Activated naive CD4-positive, alpha-beta T cell treated with Interleukin-2 at 50 U/mL for 16 hours (primary cell): ENCODE measurements at places on chromosomes 5 and 9.

DNA sequence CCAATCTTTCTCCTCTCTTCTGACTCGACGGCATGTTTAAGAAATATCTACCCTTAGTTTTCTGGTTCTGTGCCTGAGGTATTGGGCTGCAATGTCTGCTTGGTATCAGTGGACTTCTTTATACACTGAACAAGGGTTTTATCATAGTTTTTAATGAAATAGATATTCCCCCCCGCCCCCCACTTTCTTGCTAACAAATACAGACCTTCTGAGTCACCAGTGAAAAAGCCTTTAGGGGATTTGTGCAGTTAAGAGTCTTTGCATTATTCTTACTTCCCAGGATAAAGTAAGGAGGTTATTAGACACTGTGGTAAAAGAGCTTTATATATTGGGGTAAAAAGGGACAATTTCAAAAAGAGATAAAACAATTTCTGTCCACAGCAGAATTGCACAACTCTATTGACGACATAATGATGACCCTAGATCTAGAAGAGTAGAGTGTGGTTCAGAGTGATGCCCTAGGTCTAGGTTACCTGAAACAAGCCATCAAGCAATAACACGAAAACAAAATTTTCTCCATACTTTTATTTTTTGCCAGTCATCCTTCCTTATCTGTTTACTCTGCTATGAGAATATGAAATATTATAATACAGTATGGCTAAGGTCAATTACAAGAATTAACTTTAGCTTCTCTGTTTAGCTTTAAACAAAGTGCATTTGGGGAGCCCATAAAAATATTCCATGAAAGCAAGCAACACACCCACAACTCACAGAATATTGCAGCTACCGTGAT, 110.7 kb downstream of the PLK2 start:
- DNase-seq: no peak

GRCh38 chr5:52789851-52790250, 2.1 kb downstream of the ITGA1 start:
- DNase-seq: no peak

GRCh38 chr5:72066705-72067107, 40.6 kb upstream of the MAP1B start:
- DNase-seq: no peak

GRCh38 chr9:113875459-113876150, 504 bp upstream of the ZNF618 start:
- no peak for DNase-seq

- no peak for DNase-seq
These were observed 2.0 kb upstream of the SPINK9 start for GRCh38 chr5:148333262-148333849.

- no peak for DNase-seq
These were observed 99.6 kb downstream of the APBA1 start for GRCh38 chr9:69572611-69573010.

DNA sequence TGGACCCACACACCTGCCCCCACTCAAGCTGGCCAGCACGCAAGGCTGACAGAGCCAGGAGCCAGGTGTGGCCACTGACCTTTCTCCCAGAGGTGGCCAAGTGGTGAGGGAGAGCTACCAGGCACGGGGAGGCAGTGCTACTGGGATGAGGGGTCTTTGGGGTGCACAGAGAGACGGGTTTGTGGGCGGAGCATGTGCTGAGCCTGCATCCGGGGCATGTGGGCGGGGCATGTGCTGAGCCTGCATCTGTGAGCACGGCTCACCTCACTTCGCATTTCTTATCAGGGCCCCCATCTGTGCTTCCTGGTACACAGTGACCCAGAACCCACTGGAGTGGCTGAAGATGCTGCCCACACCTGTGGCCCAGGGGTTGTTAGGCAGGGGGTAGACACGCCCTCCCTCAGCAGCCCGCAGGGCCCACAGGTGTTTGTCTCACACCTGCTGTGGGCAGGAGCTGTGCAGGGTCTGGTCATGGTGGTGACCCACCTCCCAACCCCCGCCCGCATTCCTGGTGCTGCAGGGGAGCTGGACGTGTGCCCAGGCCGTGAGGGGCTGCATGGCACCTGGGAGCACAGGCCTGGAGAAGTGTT, 21.5 kb downstream of the CCDC187 start:
- no peak for DNase-seq

DNA sequence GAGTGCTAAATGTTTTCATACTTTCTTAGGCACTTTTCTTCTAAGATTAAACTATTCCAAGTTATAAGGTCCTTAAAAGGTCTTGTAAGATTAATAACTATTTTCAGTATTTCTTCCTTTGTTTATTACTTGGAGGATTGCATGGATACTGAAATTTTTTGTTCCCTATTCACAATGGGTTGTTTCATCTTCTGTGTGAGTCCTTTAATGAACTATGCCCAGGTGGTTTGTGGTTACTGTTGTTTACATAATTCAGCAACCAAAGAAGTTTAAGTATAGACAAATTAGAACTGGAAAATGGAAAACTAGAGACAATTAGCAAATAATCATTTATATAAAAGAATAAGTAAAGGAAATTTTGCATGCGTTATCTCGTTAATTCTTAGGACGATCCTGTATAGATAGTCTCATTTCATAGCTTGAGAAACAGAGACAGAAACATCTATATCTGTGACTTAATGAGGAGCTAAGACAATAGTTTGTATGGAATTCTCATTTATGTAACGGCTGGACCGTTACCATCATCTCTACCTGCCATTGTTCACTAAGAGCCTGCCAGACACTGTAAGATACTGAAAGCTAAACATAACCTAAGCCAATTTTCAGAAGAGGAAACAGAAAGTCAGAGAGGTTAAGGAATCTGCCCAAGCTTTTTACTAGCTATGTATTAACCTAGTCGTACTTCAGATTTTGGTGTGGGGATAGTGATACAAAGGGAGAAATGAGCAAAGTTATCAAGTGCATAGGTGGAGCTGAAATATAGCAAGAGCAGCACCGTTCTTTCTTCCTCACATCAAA, 148.2 kb downstream of the PAM start:
- DNase-seq: no peak

DNA sequence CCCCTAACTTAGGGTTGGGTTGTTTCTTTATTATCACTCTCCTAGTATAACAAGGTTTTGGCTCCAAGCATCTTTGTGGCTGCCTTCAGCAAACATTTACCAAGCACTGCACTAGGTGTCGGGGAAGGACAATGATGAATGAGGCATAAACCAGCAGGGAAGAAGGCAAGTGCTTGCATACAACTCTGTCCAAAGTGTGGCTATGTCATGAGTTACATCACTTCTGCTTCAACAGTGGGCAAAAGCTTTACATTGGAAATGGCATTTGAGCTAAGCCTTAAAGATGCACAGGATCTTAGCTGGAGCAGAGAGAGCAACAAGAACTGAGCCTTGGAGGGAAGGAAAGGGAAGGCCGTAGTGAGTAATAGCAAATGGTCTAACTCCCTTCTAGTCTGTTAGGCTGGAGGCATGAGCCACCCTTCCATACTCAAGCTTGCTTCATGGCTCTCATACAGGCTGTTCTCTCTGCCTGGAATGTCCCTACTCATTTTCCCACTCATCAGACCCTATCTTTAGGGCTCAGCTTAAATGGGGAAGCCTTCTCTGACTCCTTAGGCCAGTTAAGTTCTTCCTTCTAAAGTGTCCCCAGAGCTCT, 121.8 kb downstream of the SEMA6A start:
- no peak for DNase-seq

DNA sequence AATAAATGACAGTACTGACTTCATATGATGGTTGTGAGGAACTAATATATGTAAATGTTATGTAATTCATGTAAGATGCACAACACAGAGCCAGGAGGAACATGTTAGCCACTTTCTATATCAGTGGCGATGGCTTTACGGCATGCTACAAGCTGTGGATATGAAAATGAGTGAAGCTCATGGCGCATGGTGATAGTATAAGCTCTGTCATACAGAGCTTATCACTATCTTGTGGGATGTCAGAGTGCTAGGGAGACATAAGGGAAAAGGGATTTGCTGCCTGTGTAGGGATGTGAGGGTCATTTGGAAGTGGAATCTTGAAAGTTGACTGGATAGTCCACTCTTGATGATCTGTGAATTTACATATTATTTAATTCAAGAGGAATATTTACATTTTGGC, 13.6 kb downstream of the CPEB4 start:
- no peak for DNase-seq

- no peak for DNase-seq
These were observed at the start of gene PCDHB4 for GRCh38 chr5:141121563-141121962. Gene PCDHB4 (plus strand): TSS chr5:141121818. CDS start chr5:141121999, 181 bp downstream.

DNA sequence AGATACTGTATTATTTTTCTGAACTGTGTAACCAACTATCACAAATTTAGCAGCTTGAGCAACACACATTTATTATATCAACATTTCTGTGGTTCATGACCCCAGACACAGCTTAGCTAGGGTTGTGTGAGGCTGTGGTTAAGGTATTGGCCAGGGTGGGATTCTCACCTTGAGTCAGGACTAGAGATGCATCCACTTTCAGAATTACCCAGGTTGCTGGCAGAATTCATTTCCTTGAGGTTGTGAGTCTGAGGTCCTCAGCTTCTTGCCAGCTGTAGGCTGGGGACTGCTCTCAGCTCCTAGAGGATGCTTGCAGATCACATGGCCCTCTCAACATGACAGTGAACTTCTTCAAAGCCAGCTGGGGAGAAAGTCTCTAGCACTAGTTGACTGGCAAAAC, 122.5 kb upstream of the RASGRF2 start:
- no peak for DNase-seq

GRCh38 chr9:15155826-15156225, 151.2 kb downstream of the TTC39B start:
- no peak for DNase-seq

GRCh38 chr9:93119953-93120845, 13.9 kb downstream of the NINJ1 start:
- DNase-seq: no peak

GRCh38 chr5:59666440-59667068, 227.0 kb downstream of the PDE4D start:
- no peak for DNase-seq
